ENCODE measurements at places on chromosomes 2 and 18.

- no peak for DNase-seq
Measured at GRCh38 chr2:183123117-183123958, 905 bp upstream of the NUP35 start.

GRCh38 chr18:58172031-58172430 is 128.0 kb downstream of the NEDD4L start:
- no peak for DNase-seq

DNA sequence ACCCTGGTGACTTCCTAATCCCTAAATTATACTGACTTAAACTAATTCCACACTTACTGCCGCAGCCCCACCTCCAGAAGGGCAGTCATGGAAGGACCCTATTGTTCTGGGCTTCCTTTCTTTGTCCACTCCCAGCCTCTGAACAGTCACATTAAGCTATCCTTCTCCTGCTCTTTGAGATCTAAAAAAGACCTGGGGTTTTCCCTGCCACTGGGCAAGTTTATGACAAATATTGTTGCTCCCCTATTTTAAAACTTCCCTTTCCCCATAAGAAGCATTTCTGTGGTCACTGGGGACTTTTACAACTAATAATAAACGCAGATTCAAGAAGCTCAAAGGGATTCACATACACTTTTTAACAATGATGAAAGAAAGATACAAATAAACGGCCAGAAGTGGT is 47.2 kb upstream of the XPO1 start:
- DNase-seq, result no peak

- no peak for DNase-seq
Measured at GRCh38 chr2:182228741-182229140, 198.1 kb downstream of the PDE1A start.

DNA sequence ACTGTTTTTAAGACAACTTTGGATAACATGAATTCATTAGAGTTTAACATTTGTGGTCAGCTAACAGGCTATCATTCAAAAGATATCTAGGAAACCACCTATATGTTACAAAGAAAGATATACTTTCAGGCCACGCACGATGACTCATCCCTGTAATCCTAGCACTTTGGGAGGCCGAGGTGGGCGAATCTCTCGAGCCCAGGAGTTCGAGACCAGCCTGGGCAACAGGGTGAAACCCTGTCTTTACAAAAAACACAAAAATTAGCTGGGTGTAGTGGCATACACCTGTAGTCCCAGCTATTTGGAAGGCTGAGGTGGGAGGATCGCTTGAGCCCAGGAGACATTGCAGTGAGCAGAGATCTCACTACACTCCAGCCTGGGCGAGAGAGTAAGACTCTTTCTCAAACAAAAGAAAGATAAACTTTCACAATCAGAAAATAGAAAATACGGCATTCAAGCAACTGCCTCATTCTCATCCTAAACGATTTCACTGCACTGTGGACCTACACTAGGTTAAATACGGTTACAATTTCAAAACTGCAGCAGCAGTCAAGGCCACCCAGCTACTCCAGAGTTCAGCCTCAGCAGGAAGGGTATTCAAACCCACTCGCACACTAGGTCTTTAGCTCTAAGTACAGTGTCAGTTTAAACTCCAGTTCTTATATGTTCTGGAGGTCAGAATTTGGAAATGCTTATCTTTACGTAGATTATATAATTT is 250.0 kb upstream of the SLC39A10 start:
- DNase-seq, result no peak

- DNase-seq, result no peak
Measured at GRCh38 chr2:131036696-131037397, 56.4 kb downstream of the FAM168B start.

DNA sequence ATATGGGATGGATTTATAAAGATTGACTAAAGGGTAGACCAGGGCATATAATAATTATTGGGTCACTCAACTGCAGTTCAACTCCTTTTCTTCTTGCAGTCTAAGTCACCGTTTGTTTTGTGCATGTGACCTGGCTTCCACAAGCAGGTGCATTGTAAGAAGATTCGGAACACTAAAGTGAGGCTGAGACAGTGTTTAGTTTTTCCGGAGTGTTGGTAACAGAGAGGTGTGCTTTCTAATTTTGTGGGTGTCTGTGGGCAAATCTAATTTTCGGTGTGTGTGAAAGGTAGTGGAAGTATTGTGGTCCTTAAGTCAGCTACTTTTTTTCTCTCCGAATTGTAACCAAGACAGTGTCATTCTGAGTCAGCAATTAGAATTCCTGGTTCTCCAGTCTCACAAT is 184.5 kb downstream of the CDH19 start:
- DNase-seq, result no peak

DNA sequence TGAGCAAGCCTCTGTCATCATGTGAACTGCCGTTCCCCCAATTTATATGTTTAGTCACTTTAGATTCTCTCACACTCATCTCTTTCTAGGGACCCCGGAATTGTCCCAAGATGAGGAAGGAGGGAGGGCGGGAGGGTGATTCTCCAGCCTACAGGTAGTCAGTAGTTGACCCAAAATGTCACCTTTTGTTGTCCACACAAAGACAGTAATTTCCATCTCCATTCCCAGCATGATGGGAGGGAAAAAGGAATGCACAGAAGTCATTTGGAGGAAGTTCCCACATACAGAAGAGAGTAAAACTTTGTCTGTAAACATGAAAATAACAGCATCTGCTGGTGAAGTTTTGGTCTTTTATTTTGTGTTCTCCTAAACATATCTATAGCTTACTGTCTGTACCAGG is 222.9 kb downstream of the KLHL29 start:
- DNase-seq, result no peak

DNA sequence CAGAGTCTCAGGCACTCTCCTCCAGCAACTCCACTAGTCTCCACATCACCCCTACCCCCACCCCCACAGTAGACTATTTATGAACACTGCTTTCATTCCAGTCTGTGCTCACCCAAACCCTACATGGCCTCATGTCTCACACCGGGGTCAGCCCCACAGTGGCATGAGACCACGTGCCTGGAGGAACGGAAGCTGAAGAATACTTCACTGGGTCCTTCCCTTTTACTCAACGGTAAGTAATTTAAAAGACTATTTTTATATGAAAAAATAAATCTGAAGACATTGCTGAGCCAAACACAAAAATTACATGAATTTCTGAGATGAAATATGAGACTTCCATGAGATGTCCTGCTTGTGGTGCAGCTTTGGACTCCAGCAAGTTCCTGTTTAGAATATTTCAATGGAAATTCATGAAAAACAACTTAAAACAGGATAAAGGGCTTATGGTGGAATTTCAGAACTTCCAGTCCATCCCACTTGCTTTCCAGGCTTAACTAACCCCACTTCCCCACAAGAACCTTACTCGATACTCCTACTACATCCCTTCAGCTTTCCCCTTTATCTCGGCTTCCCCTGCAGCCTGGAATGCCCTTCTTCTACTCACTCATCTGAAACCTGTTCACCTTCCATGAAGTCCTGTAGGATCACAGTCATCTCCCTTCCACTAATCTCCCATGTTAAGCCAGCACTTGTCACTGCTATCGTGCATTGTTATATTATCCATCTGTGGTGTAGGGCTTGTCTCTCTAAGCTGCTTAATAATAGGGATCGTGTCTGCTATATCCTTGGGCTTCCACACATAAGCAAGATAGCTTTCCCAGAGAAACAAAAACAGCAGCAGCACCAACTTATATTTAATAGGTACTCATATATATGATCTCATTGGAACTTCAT is 47.9 kb downstream of the SLC14A1 start:
- no peak for DNase-seq

DNA sequence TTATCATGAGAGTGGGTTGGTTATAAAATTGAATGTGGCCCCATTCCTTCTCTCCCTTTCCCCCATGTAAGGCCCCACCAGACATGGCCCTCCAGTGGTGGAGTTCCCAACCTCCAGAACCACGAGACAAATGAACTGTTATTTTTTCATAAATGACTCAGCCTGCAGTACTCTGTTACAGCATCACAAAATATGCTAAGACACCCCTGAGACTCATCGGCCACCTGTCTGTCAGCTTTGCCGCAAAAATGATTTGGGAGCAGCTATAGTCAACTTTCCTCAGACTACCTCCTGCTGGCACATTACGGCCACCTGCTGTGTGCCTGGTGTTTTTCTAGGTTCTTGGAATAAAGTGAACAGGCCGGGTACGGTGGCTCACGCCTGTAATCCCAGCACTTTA is 21.4 kb upstream of the C1QL2 start:
- DNase-seq, result no peak

GRCh38 chr18:59070181-59070912 is 69.3 kb upstream of the SEC11C start:
- DNase-seq, result peak; percentile 83

DNA sequence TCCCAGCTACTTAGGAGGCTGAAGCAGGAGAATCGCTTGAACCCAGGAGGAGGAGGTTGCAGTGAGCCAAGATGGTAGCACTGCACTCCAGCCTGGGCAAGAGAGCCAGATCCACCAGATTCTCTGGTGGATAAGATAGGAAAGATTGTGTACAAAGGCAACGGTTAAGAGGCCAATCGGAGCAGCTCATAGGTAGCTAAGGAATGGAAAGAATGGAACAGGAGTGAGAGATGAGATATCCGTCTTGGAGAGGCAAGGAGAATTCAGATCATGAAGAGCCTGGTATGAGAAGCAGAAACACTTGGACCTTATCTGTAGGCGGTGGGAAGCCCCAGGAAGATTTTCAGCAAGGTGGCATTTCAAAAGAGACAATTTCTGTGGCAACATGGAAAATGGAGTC is 27.1 kb downstream of the TTR start:
- no peak for DNase-seq

DNA sequence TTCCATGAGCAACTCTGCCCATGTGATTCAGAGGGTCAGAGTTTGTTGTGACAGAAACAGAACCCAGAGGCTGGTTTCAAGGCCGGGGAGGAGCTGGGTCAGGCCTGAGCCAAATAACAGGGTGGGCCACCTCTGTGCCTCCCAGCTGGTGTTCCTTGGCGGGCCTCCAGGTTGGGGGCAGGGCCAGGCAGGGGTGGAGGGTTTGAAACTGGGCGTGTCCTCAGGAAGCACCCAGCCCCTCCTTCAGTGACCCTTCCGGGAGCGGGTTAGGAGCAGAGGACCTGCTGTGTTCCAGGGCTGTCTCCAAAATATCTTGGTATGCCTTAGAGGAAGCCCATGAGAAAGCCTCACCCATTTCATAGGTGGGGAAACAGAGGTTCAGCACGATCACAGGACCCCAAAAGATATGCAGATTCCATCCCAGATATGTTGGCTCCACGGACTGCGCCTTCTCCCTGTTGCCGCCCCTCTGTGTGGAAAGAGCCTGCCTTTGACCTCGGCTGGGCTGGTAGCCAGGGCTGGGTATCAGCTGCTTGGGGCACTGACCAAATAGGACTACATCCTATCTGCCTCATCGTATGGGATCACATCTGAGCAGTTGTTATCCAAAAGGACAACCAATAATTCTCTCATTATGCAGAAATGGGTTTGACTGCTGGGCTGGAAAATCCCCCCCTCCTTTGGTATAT is 74.8 kb upstream of the GLI2 start:
- no peak for DNase-seq

GRCh38 chr2:73981081-73982001 is 3.4 kb upstream of the TET3 start:
- peak; percentile 60 for DNase-seq

DNA sequence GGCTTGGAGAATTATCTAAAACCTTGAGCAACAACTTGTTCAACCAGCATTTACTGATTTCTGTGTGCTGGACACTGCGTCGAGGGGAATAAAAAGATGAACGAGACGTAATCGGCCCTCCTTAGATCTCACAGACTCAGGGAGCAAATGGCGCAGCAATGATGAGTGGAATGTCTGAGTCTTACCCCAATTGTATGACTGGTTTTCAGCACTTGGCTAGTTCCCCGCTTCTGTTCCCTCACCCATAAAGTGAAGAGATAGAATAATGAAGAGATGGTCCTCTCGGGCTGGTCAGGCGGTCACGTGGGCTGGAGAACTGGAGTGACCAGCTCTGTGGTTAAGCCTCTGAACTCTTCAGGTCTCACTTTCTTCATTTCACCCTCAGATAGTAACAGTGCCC is 17.3 kb upstream of the GATA6 start:
- DNase-seq, result no peak

DNA sequence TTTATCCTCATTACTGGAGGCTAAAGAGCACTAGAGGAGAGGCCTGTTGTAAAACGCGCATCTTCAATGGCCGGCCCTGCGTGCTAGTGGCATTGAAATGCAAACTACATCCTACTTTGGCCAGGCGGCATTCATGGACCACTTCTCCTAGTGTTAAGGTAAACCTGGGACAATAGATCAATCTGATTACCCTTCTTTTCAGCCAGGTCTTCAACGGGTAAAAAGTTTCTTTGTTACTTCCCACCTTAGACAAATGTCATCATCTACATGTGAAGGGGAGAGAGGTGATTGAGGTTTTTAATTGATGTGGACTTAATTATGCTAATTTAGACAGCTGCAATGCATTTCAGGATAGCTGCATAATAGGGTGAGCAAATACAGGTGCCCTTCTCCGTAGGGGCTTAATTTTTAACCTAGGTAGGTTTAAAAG is 628.0 kb downstream of the ZEB2 start:
- DNase-seq, result no peak

DNA sequence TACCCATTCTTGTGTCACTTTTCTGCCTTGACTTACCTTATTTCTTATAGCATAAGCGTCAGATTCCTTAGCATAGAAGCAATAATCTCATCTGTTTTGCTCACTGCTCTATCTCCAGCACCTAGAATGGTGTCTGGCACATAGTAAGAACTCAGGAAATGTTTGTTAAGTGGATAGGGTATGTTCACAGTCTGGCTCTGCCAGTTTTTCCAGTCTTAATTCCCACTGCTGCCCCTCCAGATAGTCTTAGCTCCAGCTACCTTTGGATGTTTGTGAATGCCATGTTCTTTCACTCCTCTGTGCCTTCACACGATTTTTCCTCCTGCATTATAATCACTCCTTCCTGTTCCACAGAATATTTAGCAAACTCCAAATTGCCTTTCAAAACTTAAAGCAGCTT is 29.0 kb downstream of the DNAJC10 start:
- DNase-seq, result no peak
